Bronchial epithelial cell (primary cell): ENCODE measurements at places on chromosomes 1 and 21. TPM values are rescaled to one million over a fixed set of nuclear protein-coding genes. Genes with fewer than 3 reads are reported as not detected.

DNA sequence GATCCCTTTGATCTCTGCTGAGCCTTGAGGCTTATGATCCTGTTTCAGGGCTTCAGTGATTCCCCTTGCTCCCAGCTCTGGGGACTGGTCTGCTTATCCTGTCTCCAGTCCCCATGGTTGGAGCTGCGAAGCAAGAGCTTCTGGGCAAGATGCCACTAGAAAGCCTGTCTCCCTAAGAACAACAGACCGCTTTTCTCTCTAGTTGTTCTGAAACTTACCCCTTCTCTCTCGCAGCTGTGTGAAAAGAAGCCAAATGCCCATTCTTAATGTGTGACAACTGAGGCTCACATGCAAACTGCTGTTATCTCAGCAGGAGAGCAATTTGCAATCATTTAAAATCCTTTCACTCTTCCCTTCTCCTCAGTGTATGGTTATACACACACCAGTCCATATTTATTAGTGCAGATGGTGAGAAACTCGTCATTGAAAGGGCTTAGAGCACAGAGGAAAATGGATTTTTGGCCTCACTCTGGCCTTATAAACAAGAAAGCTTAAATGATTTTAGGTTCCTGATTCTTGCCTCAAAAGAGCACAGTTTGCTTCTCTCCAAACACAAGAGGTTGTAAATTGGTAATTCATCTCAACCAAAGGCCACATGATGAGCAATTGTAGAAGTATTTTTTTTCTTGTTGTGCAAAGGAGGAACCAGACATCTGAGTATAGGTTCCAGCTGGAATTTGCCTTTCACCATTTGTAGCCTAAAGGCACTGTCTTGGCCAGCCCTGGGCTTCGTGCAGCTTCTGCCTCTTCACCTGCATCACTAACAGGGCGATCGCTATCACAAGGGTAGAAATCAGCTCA lies 179.2 kb upstream of the LMO4 start:
- peak; percentile 39 for DNase-seq

- DNase-seq = no peak
These were observed 7.8 kb upstream of the ZYG11A start for GRCh38 chr1:52834798-52835197.

DNA sequence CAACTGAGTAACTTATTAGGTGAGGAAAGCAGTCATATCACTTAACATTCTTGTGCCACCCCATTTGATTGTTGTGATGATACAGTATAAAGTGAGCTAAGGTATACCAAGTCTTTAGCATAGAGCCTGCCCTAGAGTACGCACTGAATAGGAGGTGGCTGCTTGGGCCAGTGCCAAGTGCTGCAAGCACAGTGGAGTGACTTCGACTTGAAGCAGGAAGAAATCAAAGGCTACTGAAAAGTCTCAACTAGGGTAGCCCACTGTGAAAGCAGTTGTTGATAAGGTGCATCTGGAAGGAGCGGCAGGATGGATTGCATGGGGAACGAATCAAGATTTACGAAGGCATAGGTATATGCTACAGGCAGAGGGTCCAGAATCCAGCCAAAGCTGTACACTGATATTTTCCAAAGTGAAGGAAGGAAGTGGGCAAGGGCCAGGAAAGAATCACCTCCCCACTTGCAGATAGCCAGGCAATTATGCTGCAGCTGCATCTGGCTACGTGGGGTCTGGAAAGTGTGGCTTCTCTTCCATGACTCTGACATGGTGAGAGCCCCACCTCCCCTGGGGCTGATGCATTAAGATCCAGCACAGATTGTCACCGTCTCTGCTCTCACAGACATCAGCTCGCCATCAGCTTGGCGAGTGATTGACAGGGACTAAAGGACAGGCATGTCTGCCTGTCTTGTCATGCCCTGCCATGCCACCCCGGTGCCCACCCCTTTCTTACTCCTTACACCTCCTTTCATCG lies 287.0 kb upstream of the PLXNA2 start:
- DNase-seq = no peak

- no peak for DNase-seq
These were observed 6.7 kb downstream of the EFNA4 start for GRCh38 chr1:155070158-155070621.

DNA sequence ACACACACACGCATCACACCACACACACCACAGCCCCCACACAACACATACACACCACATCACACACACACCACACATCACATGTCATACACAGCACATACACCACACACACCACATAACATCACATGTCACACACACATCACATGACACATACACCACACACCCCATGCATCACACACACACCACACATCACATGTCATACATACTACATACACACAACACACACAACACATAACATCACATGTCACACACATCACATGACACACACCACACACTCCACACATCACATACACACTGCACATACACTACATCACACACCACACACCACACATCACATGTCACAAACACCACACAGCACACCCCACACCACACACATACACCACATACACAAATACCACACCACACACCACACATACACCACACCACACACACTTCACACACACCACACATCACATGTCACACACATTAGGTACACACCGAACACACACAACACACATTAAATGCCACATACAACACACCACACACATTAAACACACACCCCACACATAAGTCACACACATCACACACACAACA lies 1.8 kb downstream of the LYPD8 start:
- DNase-seq = no peak

- DNase-seq = no peak
These were observed 308.1 kb downstream of the ADGRL2 start for GRCh38 chr1:82108843-82109242.

DNA sequence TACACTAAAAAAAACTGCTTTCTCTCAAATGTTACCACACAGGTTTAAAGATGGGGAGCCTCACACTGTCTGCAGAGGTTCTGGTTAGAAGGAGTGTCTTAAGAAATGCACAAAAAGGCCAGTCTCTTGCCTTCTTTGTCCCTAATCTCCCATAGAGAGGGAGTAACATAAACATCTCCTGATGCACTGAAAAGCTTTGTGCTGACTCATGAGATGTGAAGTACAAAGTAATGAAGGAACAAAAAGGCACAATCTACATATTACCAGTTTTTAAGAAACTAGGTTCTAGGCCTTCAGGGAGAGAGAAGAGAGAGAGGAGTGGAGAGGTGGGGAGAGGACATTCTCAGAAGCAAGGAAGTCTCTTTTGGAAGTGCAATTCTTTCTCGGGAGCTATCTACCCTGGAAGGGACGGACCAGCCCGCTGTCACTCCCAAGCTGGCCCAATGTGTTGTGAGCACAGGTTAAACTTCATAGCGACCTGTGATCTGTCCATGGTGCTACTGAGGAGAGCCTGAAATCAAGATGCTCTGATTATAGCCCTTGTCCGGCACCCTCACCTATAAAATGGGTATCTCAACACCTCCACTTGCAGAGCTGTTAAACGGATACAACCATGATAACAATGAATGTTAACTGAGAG lies 458.1 kb downstream of the DISC1 start:
- peak; percentile 35 for DNase-seq

DNA sequence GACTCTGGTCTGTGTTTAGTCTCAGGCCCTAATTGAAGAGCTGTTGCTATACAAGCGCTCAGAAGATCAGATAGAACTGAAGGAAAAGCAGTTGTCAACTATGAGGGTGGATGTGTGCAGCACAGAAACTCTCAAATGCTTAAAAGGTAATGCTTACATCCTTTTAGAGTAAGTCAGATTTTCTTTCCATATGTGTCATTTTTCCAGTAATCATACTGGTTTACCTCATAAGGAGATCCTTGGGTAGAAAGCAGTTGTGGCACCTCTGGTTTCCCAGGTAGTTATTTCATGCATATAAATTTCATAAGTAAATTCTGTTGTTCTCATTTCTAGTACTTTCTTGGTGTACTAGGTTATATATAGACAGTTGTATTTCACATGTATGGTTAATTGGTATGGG lies 43.0 kb upstream of the TARS2 start:
- DNase-seq = no peak

The SHISAL2A gene
- not detected in 2 replicates for total RNA-seq

The VANGL2 gene
- 1.6 and 2.3 TPM in 2 replicates for total RNA-seq

The PLA2G2C gene
- not detected in 2 replicates for total RNA-seq
